ENCODE measurements at places on chromosomes 5 and 9.
A peak's percentile ranks its signal among the peaks of the same experiment; 100 is the strongest.

- DNase-seq: no peak
Observed at GRCh38 chr9:12856603-12857002, 81.8 kb downstream of the LURAP1L start.

- no peak for DNase-seq
Observed at GRCh38 chr9:16987026-16987425, 116.6 kb upstream of the BNC2 start.

GRCh38 chr9:96121136-96121535, 180.8 kb downstream of the HSD17B3 start:
- peak; percentile 36 for DNase-seq

- DNase-seq: no peak
Observed at GRCh38 chr5:13704396-13704795, 240.1 kb downstream of the DNAH5 start.

- no peak for DNase-seq
Observed at GRCh38 chr5:59620535-59621212, 272.9 kb downstream of the PDE4D start.
